OCI-LY7 (cell line): ENCODE measurements at places on chromosomes 12 and 14. TPM values are rescaled to one million over a fixed set of nuclear protein-coding genes. Genes with fewer than 3 reads are reported as not detected.

TPPP2 gene
- not detected in 2 replicates for total RNA-seq

RHEBL1 gene
- 3.1 and 3.4 TPM in 2 replicates for total RNA-seq

NPAS3 gene
- not detected in 2 replicates for total RNA-seq

DLK1 gene
- not detected in 2 replicates for total RNA-seq

CD163L1 gene
- not detected in 2 replicates for total RNA-seq

IGF1 gene
- not detected in 2 replicates for total RNA-seq

AJUBA gene
- total RNA-seq = 0.37 and 0.88 TPM in 2 replicates

AKAP6 gene
- total RNA-seq = 0.72 and 0.98 TPM in 2 replicates

GALC gene
- total RNA-seq = 18.0 and 21.3 TPM in 2 replicates

SETD3 gene
- total RNA-seq = 62.1 and 65.5 TPM in 2 replicates

ANO2 gene
- not detected in 2 replicates for total RNA-seq

ST8SIA1 gene
- total RNA-seq = not detected in 2 replicates

PTHLH gene
- not detected in 2 replicates for total RNA-seq

POLE gene
- 230 and 255 TPM in 2 replicates for total RNA-seq

C1RL gene
- total RNA-seq = 7.3 and 10.4 TPM in 2 replicates

KRT80 gene
- total RNA-seq = not detected in 2 replicates

SOAT2 gene
- 1.2 and 1.8 TPM in 2 replicates for total RNA-seq

SERPINA6 gene
- total RNA-seq = not detected in 2 replicates

MCRS1 gene
- 65.4 and 72.4 TPM in 2 replicates for total RNA-seq

KLRB1 gene
- total RNA-seq = not detected in 2 replicates

GPR84 gene
- 0.18 and 0.30 TPM in 2 replicates for total RNA-seq

KLRG1 gene
- total RNA-seq = 8.2 and 12.5 TPM in 2 replicates

SLC16A7 gene
- 30.7 and 32.3 TPM in 2 replicates for total RNA-seq

SYNE3 gene
- 4.1 and 4.5 TPM in 2 replicates for total RNA-seq

KCNK10 gene
- 0.68 and 1.00 TPM in 2 replicates for total RNA-seq

RASSF8 gene
- total RNA-seq = not detected in 2 replicates

PLA2G1B gene
- not detected in 2 replicates for total RNA-seq

CNTN1 gene
- not detected in 2 replicates for total RNA-seq

USP15 gene
- total RNA-seq = 52.8 and 62.8 TPM in 2 replicates

VDR gene
- 1.9 and 2.4 TPM in 2 replicates for total RNA-seq

NRIP2 gene
- total RNA-seq = not detected in 2 replicates
